ENCODE measurements at places on chromosomes 11 and 22.

- DNase-seq: no peak
Observed at GRCh38 chr11:67288198-67288451, 978 bp upstream of the ANKRD13D start.

GRCh38 chr11:18063862-18064434 is 17.9 kb upstream of the TPH1 start:
- DNase-seq: no peak

DNA sequence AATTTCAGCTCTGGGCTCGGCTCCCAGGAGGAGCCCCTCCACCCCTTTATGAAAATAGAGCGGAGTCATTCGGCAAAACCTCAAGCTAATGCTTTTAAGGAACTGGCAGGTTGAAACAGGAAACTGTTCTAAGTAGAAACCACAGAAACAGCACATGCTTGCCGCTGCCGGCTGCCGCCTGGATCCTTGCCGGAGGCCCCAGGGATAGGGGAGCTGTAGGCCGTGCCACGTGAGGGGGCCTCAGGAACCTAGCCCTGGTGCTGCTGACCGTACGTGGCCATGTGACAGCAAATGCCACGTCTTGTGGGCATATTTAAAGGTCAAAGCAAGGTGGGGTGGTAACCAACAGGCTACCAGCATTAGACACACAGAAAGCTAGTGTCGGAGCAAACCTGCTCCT is 77.9 kb upstream of the TIMP3 start:
- DNase-seq: no peak

GRCh38 chr22:45254388-45254787 is 13.7 kb upstream of the KIAA0930 start:
- no peak for DNase-seq

DNA sequence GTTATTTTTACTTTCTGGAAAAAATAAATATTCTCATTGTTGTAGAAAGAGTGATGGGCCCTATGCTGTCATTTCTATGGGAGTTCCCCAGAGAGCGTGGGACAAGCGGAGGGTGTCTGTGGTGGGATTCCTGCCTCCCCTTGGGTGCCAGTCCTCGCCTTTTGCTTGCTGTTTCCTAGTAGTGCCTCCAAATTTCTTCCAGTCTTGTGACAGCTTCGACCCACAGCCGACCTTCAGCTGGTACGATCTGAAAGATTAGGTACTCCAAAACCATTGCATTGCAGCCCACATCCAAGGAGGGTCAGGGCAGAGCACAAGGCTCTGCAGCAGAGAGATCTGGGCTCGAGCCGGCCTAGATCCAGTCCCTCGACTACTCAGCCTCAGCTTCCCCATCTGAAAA is 58.9 kb upstream of the EMID1 start:
- no peak for DNase-seq

DNA sequence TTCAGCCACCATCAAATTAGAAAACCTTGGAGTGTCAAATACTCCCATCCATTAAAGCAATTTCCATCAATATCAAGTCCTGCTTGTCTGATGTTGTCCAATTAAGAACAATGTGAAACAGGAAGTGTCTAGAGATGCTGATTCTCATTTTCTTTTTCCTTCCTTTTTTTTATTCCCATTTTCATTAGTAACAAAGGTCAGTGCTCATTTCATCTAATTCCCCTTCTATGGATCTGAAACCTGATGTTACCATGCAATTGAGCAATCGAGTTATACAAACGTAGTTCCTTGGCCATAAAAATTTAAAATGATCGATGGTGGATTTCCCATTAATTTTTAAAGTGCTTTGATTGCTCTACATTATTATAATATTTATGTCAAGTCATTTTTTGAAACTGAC is 330.6 kb upstream of the ZC3H12C start:
- DNase-seq: no peak

Data from glomerular endothelial cell (primary cell).